Fibroblast of lung (primary cell): ENCODE measurements at places on chromosomes 12 and 14. TPM values are rescaled to one million over a fixed set of nuclear protein-coding genes. Genes with fewer than 3 reads are reported as not detected.
A peak's percentile ranks its signal among the peaks of the same experiment; 100 is the strongest.

FAM181A gene
- total RNA-seq, result not detected in 2 replicates

SDS gene
- not detected in 2 replicates for total RNA-seq

CLEC9A gene
- not detected in 2 replicates for total RNA-seq

CDKL1 gene
- total RNA-seq, result 14.1 and 22.8 TPM in 2 replicates

IAPP gene
- not detected in 2 replicates for total RNA-seq

NAA30 gene
- 14.6 and 15.2 TPM in 2 replicates for total RNA-seq

TUBA1A gene
- 772 and 888 TPM in 2 replicates for total RNA-seq

STAT2 gene
- 284 and 368 TPM in 2 replicates for total RNA-seq

OR11H6 gene
- not detected in 2 replicates for total RNA-seq

ZNF891 gene
- 1.0 and 1.2 TPM in 2 replicates for total RNA-seq

- DNase-seq, result no peak
Measured at GRCh38 chr14:96445844-96446710, 54.1 kb downstream of the AK7 start.

GRCh38 chr12:94698578-94698977 is 48.2 kb upstream of the TMCC3 start:
- no peak for DNase-seq

GRCh38 chr14:92613008-92613658 is 99.6 kb downstream of the RIN3 start:
- DNase-seq, result no peak

GRCh38 chr14:69267492-69267891 is 7.5 kb downstream of the GALNT16 start:
- DNase-seq, result no peak

- no peak for DNase-seq
Measured at GRCh38 chr14:104512061-104512460, 67.5 kb upstream of the C14orf180 start.

DNA sequence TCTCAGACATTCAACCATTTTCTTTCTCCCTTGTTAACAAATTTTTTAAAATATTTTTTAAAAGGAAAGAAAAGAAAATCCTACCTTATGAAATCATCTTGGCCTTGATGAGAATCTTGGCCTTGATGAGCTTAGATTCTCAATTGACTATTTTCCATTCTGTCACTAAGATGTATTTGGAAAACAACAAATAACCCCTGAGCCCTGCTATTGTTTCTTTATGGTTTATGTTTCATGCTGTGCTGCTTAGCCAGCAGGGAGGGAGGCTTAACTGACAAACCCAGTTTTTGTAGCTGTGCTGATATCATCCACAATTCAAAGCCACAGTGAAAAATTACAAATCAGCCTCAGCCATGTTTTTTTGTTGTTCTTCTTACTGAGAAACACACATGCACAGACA is 404.1 kb downstream of the RAD51B start:
- DNase-seq, result no peak

DNA sequence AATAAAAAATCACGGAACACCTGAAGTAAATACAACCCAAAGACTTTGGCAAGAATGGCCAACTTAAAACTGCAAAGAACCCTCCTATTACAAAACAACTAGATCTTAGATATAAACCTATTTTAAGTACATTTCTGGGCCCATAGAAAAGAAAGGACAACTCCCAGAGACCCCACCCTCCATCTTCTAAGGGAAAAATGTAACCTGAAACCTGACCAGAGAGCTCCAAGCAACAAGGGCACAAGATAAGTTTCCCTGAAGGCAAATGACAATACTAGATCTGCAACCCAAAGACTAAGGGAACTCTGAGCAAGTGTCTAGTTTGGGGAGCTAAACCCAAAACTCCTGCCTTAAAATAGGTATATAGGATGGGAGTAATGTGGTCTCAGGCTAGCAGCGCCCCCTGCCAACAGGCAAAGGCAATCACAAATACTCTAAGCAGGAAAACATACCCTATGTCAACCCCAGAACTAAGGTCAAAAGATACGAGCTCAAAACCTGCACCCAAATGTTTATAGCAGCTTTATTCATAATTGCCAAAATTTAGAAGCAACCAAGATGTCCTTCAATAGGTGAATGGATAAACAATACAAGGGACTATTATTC is 218.9 kb downstream of the ITPR2 start:
- peak; percentile 6 for DNase-seq

DNA sequence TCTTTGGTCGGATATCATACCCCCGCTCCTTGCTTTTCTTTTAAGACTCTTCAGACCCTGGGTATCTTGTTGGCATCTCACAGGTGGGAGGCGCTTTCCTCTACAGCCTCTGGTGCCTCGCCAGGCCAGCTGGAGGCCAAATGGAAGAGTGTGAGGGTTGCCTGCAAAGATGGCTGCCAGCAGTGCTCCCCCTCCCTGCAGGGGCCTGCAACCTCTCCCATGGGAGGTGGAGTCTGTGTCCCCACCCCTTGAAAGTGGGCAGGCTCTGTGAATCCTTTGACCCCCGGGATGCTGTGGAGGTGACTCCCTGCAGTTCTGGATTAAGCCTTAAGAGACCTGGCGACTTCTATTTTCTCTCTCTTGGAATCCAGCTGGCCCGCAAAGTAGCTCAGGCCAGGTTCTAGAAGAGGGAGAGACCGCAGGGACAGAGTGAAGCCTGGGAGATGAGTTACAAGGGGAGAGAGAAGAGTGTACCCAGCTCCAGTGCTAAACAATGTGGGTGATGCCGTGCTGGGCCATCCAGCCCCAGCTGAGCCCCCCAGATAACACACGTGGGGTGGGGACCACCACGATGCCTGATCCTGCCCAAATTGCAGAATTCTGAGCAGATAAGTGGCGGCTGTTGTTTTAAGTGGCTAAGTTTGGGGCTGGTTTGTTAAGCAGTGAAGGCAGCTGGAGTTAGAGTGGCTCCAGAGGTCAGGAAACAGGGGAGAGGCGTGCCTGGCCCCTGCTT is 37.9 kb upstream of the NCOR2 start:
- no peak for DNase-seq

- DNase-seq, result peak; percentile 64
Measured at GRCh38 chr14:63713764-63714163, 14.1 kb downstream of the SGPP1 start.

DNA sequence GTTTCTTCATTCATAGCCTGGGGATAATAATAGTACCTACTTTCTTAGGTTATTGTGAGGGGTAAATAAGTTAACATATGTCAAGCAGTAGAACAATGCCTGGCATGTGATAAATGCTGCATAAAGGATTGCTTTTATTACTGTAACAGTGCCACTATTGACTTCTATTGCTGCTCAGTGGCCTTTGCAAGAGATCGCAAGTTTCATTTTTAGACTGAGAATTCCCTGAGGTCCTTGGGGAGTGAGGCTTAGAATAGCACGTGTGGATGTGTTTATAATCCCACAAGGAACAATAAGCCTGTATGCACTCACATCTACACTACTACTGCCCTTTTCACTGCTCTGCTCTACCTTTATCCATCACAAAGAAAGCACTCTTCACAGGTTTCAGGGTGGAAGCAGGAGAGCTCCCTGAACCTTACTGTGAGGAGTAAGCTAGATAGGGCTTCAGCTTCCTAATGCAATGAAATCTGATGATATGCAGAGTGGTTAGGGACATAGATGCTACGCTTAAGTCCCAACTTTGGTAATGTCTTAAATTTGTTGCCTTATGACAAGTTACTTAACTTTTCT is 302.6 kb downstream of the SNAPC1 start:
- no peak for DNase-seq

DNA sequence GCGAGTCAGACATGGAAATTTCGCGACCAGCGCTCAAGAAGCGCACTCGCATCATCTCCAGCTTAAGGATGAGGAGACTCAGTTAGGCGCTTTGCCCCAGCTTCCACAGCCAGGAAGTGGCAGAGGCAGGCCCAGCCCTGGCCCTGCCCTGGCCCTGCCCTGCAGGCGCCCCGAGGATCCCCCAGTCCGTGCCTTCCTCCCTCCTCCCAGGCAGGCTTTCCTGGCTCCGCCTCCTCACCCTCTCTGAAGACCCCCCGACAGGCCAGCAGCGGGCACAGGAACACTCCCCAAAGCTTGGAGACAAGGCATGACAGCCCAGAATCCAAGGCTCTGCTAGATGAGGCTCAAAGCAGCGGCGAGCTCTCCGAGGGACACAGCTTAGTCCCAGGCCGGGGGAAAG is 25.1 kb downstream of the UBR7 start:
- no peak for DNase-seq

DNA sequence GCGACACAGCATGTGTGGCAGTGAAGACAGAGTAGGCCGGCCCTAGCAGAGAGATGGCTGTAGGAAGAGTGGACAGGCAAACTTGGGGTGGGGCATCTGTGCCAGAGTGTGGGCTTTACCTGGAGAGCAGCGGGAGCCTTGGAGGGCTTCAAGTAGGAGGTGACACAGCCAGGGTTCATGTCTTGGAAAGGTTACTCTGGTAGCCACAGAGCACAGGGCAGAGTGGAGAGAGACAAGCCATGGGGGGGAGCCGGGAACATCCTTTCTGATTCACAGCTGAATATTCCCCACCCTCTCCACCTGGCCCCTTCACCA is 53.5 kb upstream of the DIO3 start:
- DNase-seq, result no peak

GRCh38 chr14:88829188-88829587 is 4.7 kb downstream of the TTC8 start:
- no peak for DNase-seq

GRCh38 chr14:38910092-38910491 is 192.9 kb downstream of the SEC23A start:
- no peak for DNase-seq

- DNase-seq, result peak; percentile 42
Measured at GRCh38 chr14:97178781-97179180, 381.6 kb downstream of the VRK1 start.

DNA sequence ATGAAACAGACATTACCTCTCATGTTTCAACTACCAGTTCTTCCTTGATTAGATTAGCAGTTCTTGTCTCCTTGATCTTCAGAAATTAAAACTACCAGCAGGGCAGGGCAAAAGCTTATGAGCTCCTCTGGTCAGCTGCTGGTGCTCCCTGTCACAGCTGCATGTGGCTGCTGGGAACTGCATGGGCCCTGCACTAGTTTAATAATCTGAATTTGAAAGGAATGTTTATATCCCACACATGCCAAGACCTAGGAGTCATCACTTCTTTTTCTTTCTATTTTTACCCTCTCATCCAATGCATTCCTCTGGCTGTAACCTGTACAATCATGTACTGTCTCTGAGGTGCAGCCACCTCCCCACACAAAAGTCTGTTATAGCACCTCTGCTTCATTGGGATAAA is 73.9 kb downstream of the ARMH4 start:
- peak; percentile 58 for DNase-seq

DNA sequence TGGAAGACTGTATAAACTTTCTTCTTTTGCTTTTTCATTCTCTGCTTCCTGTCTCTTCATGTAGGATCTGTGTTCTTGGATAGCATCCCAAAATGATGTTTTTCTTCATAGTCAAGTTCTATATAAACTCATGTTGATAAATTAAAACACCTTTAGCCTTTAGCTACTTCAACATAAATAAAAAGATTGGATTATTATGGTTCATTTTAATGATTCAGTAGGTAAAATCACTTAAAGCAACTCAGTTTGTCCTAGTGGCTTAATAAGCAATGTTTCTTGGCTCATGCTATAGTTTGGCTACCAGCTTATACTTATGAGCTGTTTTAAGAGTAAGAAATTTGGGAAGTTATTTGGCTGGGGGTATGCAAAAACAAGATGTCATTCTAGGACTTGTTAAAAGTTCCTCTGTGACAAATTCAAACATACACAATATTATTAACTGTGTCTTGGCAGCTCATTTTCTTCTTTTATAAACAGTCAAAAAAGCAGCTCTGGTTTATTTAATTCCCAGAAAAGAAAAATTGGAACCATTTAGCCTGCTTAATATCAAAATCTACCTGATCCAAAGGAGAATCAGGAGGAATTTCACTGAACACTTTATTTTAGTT is 111.4 kb downstream of the TMTC3 start:
- no peak for DNase-seq

DNA sequence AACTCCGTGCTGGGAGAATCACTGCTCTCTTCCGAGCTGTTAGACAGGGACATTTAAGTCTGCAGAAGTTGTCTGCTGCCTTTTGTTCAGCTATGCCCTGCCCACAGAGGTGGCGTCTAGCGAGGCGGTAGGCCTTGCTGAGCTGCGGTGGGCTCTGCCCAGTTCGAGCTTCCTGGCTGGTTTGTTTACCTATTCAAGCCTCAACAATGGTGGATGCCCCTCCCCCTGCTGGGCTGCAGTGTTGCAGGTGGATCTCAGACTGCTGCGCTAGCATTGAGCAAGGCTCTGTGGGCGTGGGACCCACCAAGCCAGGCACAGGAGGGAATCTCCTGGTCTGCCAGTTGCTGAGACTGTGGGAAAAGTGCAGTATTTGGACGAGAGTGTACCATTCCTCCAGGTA is 43.7 kb downstream of the GPR137C start:
- no peak for DNase-seq

GRCh38 chr12:4134448-4135263 is 138.9 kb upstream of the CCND2 start:
- DNase-seq, result no peak

DNA sequence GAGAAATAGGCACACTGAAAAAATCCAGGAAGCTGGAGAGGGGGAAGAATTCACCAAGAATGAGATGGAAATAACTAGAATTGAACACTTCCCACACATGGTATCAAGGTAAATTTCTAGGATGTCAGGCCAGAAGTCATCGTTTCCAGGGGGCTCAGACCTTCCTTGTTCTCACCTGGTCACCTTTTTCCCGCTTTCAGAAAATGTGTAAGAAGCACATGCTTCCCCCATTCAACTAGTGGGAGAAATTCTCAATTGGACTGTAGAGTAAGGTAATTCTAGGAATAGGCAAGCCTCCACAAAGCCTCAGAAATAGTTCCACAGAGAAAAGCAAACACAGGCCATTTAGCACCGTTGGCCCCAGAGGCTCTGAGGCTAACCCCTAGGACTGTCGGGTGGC is 2.8 kb upstream of the PTMS start:
- no peak for DNase-seq

DNA sequence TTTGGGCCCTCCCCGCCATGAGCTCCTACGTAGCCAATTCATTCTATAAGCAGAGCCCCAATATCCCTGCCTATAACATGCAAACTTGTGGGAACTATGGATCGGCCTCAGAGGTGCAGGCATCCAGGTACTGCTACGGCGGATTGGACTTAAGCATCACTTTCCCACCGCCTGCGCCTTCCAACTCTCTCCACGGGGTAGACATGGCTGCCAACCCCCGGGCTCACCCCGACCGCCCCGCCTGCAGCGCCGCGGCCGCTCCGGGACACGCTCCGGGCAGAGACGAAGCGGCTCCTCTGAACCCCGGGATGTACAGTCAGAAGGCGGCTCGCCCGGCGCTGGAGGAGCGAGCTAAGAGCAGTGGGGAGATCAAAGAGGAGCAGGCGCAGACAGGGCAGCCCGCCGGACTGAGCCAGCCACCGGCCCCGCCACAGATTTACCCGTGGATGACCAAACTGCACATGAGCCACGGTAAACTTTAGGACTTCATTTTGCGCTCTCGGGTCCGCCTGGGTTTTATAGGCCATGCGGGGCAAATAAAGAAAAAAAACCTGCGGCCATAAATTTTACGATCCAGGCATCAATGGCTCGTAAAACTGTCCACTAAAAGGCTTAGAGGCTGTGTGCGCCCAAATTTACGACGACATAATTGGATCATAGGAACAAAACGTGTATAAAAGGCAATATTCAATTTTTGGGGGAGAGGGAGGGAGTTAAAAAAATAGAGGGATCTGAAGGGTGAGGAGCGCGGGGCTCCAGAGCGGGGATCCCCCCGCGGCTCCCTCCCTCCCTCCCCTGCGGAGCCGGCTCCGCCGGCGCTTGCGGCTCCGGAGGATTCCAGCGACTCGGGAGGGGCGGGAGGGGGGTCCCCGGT is 493 bp downstream of the HOXC5 start:
- no peak for DNase-seq
